ENCODE measurements at places on chromosomes 1 and 21.

DNA sequence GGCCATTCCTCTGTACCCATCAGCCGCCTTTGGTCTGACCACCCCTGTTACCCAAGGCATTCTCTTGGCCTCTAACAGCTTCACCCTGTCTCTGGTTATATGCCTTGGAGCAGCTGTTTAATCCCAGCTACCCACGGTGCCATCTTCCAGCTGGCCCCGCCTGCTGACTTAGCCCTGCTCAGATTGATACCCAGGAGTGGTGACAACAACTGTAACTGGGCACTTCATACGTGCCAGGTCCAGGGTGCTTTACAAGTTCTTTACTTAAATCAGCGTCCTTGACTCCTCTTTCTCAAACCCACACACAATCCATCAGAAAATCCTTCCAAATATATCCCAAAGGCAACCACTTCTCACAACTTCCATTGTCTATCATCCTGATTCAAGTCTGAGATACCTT is 37.2 kb upstream of the HMGB4 start:
- DNase-seq = no peak

DNA sequence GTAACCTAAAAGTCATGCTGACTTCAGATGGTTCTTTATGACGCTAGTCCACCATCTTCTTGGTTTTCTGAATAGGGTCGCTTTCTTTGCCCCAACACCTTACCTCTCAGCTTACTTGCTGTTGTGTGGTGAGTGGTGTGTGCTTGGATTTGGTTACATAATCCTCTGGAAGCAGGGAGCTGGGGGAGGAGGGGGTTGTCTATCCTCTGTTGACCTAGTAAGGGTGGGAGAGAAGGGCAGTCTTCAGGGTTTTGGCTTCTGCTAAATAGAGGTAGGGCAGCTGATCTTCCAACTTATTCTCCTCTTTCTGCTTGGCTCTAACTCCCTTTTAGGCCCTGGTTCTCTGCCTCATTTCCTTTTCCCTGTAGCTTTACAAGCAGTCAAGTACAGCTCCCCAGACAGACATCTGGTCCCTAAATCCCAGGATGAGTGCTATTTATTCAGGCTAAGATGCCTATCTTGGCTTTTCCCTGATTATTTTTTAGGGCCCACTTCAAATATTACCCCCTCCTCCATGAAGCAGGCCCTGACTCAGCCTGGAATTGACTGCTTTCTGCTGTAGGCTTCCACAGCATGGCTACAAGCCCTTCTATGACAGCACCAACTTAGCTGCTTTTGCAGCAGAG is 6.4 kb upstream of the REN start:
- DNase-seq = no peak

- no peak for DNase-seq
Measured at GRCh38 chr1:183533617-183534174, 56.6 kb downstream of the NCF2 start.

DNA sequence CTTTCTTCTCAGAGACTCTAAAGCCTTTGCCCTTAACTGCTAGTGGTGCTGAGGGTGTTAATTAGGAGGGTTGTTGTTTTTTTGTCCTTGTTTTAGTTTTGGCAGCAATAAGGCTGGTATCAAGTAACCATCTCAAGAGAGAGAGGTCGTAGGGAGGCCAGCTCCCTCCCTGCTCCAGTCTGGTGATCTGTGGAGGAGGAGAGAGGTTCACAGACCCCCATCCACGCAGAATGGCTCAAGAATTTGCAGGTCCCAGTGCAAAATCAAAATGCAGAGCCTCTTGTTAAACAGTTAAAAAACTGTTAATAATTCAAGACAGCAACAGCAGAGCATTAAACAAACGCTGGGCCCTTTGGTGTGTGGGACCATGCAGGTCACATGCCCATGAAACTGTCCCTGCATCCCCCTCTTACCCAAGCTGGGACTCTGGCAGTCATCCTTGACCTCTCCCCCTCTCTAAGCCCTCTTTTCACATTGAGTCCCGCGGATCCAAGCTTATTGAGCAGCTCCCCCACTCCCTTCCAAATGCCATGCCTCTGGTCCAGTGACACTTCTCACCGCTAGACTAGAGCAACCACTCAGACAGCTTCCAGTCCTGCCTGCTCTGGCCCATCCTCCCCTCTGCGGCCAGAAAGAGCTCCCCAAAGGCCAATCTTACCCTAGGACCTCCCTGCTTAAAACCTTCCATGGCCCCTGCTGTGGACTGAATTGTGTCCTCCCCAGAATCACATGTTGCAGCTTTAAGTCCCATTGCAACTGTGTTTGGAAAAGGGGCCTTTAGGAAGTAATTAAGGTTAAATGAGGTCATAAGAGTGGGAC is 47.7 kb upstream of the RPL11 start:
- DNase-seq = no peak

GRCh38 chr1:85611856-85612255 is 31.3 kb downstream of the CCN1 start:
- DNase-seq = peak; percentile 98

GRCh38 chr1:53323316-53323715 is 4.6 kb downstream of the LRP8 start:
- DNase-seq = no peak

- DNase-seq = no peak
Measured at GRCh38 chr1:206470692-206471414, 577 bp downstream of the IKBKE start.

DNA sequence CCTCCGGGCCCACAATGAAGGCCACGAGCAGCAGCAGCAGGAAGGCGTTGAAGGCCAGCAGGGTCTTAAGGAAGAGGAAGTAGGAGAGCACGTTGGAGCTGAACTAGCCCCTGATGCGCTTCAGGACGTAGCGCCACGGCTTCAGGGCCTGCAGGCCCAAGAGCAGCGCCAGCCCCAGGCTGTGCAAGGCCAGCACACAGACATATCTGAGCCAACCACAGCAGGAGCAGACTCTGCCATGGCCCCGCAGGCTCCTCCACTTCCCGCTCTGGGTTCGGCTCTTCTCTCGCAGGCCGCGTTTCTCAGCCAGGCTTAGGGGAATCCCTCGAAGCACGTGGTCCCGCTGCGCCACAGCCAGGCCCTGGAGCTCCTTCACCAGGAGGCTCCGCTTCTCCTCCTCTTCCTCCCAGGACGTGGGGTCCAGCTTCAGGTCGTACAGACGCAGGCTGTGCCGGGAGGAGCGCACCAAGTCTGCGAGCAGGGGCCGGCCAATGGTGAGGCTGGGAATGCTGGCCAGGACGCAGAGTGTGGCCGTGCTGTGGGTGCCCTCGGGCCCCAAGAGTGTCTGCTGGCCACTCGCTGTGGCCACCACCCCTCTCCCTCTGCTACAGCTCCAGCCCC is 41.7 kb downstream of the ZNF691 start:
- no peak for DNase-seq

GRCh38 chr1:30273021-30273325 is 450.4 kb downstream of the MATN1 start:
- DNase-seq = no peak

GRCh38 chr1:120133228-120133927 is 42.9 kb downstream of the SEC22B start:
- no peak for DNase-seq

DNA sequence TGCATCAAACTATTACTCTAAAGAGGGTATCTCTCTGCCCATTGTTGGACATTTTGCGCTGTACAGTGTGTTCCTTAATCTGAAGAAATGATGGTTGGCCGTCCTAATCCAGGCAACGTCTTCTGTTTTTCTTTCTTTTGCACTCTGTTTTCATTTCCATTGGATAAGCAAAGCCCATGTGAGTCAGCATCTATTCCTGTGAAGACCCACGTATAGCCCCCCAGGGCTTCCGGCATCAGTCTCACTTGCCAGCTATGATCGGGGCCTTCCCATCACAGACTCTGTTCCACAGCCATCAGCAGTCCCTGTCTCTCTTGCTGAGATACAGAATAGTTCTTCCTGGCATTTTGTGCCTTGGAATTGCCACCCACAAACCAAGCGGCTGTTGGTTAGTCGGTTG is 29.2 kb upstream of the BRDT start:
- no peak for DNase-seq

- DNase-seq = no peak
Measured at GRCh38 chr1:51728611-51729155, 111.8 kb downstream of the OSBPL9 start.

DNA sequence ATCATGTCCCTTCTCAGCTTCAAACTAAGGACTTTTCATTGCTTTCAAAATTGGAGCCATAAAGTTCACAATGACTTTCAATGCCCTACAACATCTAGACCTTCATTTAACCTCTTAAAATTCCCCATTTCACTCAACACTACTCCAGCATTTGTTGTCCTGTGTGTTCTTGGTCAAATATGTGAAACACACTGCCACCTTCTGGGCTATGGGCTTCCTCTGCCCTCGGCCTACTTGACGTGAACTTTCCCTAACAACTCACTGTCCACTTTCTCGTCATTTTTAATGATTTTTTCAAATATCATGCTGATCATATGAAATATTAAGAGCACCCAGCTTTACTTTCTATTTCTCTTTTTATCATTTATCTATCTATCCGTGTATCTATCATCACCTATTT is 2018.4 kb downstream of the NCAM2 start:
- no peak for DNase-seq

GRCh38 chr1:28244549-28245251 is 8.8 kb downstream of the ATP5IF1 start:
- DNase-seq = no peak

DNA sequence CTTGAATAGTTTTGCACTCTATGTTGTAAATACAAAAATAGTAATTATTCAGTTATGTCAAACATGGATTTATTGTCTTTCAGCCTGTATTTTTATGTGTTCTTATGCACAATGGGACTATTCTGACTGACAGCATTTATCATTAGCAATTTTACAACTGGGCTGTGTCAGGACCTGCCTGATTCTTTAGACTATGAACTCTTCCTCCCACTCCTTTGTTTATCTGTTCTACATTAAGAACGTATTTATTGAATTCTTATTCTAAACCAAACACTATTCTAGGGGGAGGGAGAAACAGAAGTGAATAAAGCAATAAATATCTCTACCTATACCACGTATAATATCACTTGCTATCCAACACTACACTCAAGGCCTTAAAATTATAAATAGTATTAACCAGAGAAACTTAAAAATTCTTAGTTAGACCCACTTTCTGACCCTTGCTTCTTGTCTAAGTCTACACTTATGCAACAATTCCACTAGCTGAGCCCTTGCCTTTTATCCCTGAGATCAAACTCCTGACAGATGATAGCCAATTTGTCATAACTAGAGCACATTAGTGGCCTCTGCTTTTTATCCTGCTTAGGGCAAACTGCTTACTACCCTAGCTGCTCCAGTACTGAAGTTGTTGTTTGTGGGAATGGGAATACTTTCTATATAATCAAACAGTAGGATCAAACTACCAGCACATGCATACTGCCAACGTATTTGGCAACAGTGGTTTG is 494.3 kb downstream of the BRINP3 start:
- DNase-seq = no peak

DNA sequence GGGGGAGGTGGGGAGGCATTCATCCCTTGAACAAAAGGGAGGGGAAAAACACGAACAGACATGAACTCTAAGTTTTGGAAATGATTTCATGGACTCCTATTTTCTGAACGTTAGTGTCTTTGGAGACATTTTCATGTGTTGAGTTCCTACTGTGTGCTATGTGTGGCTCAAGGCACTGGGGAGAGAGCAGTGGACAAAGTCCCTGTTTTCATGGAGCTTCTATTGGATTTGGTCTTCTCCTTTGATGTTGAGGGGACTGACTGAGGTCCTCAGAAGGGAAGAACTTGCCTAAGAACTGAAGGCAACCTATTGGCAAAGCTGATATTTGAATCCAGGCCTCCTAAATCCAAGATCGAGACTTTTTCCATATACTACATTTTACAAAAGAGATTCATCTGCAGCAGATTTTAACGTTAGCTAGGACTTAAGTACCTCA is 30.4 kb downstream of the JUN start:
- DNase-seq = no peak

GRCh38 chr1:84122780-84123382 is 21.2 kb upstream of the PRKACB start:
- DNase-seq = no peak

GRCh38 chr1:7256526-7256925 is 471.3 kb downstream of the CAMTA1 start:
- DNase-seq = no peak

- no peak for DNase-seq
Measured at GRCh38 chr1:1001057-1001783, 1.3 kb upstream of the HES4 start.

DNA sequence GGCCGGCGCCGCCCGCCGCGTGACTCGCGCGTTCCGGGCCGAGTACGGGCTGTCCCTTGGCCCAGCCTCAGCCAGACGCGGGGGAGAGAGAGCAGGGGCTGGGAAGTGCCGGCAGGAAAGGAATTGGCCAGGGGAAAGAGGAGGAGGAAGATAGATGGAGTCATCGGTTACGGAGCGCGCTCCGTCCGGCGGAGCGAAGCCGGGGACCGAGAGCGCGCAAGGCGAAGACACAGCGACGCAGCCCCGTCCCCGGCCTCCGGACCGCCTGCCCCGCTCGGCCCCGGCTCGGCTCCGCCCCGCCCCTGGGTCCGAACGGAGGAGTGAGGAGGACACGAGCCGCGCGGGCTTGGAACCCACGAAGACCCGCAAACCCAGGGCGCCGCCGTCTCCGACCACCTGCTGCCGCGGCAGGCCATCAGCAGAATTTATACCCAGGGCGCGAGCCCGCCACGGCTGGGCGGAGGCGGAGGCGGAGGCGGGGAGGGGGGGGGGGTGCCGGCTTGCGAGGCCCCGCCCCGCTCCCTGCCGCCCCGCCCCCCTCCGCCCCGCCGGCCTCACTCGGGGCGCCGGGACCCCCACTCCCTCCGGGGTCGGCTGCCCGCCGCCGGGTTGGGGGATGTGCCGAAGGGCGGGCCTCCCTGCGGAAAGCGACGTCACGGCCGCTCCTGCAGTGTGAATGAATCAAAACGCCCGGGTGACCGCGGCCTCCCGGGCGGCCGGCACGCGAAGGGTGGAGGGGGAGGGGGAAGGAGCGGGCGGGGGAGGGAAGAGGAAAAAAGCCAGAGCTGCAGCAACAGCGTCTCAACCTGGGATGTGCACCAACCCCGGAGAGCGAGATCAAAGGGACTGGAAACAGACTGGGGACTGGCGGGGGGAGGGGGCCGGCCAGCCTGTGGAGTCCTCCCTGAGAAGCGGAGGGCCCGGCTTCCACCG is at the start of gene LHX4:
LHX4 (plus strand) TSS at position 782 of the 933 bp plus-strand sequence. CDS start 266 bp downstream, outside the sequence.
- DNase-seq = no peak

- no peak for DNase-seq
Measured at GRCh38 chr1:105785021-105785420, 1271.5 kb upstream of the PRMT6 start.

DNA sequence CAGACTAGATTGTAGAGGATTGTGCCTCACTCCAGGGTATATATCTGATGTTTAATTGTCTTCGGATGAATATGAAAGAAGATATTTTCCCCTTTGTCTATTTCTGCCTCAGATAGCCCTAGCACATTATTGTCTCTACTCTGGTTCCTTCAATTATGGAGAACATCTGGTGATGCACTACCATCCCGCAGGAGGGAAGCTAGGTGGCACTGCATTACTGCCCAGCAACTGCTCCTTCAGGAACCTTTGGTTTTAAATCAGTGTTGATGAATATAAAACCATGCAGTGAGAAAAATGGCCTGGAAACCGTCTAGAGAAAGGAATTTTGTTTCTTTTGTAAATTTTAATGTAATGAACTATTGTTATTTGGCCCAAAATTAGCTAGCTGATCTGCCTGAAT is 68.5 kb downstream of the GPR88 start:
- DNase-seq = no peak
